ENCODE measurements at places on chromosomes 2 and 18.

DNA sequence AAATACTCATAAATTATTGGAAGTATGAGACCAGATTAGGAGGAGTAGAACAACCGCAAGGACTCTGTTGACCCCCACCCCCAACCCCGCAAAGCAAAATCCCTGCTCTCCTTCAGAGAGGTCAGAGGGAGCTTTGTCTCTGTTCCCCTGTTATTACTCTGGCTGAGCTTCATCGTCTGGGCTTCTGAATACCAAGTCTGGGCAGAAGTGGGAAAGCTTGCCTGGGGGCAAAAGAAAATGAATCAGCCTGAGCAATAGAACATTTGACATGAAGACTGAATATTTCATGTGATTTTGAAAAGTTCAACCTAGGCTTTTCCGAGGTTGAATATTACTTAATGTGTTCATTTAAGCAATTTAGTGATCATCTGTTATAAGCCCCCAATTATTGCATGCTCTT lies 114.6 kb upstream of the ARHGAP28 start:
- DNase-seq: no peak

- no peak for DNase-seq
Observed at GRCh38 chr2:54589340-54590215, 133.5 kb downstream of the SPTBN1 start.

DNA sequence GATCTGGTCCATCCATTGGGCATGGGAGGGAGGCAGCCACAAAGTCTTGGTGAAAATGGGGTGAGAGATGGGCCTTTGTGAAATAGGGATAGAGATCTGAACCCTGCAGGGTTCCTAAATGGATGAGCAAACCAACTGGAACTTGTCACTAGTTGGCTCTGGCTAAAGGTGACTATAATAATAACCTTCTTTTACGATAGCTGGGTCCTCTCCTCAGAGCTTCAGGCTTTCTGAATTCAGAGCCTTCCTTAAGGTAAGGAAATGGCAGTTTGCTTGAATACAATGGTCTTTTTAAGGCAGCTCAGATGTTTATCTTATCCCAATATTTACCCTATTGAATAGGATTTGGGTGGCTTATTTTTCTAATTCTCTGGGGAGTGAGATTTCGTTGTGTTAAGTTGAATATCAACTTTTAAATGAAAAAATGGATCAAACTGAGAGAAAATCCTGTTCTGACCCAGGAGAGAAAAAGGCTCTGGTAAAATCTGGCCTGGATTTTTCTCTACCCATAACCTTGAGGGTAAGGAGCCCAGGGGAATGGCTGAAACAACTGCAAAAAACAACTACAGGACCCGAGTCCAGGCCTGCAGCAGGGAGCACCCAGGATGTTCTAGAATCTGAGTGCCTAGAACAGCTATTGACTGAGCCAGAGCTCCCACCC lies 61.1 kb upstream of the CXCR4 start:
- no peak for DNase-seq

DNA sequence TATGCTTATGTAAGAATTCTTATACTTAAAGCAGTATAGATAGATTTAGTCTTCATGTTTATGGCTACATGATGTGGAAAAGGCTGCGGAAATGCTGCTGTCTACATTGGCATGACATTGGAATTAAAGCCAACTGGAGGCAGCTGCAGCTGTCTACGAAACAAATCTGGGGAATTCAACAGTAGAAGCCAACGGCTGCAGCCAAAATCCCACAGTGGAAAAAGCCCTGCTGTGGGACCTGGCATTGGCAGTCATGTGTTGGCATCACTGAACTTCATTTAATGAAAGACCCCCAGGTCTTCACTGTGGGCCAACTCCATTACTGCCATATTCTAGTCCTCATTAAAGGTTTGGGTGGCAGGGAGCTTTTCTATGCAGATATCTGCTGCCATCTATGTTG lies 223.6 kb downstream of the SLC8A1 start:
- no peak for DNase-seq

DNA sequence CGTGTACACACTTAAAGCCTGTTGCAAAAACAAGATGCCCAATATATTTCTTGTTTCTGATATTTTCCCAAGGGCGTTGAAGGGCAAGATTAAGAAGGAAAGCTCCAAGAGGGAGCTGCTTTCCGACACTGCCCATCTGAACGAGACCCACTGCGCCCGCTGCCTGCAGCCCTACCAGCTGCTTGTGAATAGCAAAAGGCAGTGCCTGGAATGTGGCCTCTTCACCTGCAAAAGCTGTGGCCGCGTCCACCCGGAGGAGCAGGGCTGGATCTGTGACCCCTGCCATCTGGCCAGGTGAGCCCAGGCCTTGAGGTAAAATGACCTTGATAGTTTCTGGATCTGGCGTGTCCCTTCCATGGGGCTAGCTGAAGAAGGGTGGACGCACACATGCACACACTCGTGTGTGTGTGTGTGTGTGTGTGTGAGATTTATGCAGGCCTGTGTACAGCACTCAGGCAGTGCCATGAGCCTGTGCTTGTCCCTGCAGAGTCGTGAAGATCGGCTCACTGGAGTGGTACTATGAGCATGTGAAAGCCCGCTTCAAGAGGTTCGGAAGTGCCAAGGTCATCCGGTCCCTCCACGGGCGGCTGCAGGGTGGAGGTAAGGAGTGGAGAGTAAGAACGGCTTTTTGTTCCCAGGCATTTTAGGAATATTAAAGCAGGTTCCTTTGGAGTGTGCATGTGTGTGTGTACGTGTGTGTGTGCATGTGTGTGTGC lies 23.6 kb downstream of the MLPH start:
- no peak for DNase-seq

DNA sequence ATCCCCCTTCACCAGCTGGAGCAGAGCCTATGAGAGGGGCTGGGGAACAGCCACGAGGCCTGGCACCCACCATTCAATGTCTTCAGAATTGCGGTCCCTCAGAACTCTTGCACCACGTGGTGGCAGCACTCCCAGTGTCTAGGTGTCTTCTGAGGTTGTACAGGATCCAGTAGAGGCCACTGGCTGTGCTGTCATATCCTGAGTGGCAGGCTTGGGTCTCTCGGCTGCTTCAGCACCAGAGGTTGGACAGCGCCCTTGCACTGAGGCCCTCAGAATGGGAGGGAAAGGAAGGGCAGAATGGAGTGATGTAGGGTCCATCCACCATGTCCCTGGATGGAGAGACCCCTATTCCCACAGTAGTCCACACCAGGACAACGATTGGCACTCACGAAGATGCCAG lies 112.0 kb upstream of the TEKT4 start:
- no peak for DNase-seq

- DNase-seq: peak; percentile 68
Observed at GRCh38 chr2:230762317-230762896, 49.8 kb downstream of the CAB39 start.

DNA sequence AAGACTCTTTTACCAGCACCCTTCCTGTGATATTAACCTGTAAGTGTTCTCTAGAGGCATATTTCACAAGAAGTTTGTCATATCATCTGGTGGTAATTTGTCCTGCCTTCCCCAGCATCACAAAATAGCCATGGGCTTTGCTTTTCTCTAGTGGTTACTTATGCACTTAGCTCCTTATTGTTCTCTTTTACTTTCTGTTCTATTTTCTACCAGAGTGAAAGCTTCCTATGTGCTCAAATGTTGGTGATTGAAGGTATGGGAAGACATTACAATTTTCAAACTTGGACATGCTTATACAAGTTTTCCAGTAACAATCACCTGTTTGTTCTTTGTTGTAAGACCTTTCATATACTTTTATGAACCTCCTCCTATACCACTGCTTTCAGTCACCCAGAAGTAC lies 87.0 kb upstream of the KCNH7 start:
- no peak for DNase-seq

DNA sequence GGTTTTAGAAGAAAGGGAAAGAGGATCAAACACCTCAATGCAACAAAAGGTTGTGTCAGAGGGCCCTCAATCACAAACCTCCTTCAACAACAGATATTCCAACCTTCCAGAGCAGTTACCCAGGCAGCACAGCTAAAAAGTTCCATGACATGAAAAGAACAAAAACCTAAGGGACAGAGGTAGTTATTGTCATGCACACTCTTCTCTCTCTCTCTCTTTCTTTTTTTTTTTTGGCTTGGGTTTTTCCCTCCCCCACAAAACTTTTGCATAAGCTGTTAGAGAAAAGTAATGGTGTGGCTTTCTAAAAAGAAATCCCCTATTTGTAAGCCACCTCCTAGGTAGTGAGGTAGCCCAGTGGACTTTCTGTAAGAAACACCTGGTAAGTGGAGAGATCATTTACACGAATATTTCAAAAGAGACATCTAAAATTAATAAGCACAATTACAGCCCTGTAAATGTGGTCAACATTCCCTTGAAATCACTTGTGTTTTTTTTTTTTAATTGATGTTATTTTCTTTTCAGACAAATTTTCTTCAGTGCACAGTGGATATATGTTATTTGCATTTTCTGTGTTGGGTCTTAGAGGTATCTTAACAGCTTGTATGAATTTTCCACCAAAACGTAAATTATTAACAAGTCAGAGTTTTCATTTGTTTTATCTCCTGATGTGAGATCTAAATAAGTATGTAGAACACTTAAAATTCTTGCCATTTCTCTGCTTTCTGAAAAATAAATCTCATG lies 48.4 kb downstream of the ZEB2 start:
- DNase-seq: no peak

DNA sequence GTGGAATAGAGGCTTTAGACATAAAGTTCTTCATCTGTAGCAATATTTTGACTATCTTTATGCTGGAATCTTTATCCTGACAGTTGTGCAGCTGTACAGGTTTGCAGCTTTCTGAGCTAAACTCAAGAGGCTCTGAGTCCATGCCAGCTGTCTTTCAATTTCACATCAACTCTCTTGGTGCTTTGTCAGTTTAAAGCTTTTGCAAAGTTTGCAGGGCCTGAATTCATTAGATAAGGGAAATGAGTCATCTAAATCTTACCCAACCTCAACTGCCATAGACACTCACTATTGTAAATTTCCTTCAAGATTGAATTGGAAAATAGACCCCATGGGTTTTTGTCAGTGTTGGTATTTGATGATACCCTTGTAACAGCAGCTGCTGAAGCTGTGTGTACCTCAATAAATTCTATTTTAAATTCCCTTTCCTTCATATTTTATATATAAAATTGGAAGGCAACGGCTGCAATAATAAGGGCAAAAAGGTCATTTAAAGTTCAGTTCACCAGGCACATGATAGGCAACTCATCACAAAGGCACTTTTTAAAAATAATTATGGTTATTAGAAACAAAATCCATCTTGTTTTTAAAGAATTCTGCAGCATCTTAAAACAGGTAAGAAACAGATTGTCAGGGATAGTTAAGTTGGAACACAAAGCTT lies 169.9 kb upstream of the SLC39A10 start:
- no peak for DNase-seq

DNA sequence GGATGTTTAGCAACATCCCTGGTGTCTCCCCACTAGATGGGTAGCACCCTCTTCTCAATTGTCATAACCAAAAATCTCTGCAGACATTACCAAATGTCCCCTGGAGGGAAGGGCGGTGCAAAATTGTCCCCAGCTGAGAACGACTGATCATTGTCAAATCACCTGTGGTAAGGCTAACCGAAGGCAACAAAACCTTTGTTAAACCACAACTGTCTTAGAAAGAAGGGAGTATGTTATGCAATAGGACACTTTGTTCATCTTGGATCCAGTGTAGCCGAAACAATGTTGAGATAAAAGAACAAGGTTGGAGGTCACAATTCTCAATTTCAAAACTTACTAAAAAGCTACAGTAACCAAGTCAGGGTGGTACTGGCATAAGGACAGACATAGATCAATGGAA lies 50.3 kb upstream of the ST3GAL5 start:
- no peak for DNase-seq

GRCh38 chr18:34720220-34720619 lies 10.1 kb downstream of the DTNA start:
- no peak for DNase-seq

GRCh38 chr2:42036413-42036812 lies 11.4 kb upstream of the PKDCC start:
- peak; percentile 3 for DNase-seq

- no peak for DNase-seq
Observed at GRCh38 chr2:212426637-212427412, 111.8 kb downstream of the ERBB4 start.

- DNase-seq: no peak
Observed at GRCh38 chr2:221134718-221135117, 437.4 kb downstream of the EPHA4 start.

DNA sequence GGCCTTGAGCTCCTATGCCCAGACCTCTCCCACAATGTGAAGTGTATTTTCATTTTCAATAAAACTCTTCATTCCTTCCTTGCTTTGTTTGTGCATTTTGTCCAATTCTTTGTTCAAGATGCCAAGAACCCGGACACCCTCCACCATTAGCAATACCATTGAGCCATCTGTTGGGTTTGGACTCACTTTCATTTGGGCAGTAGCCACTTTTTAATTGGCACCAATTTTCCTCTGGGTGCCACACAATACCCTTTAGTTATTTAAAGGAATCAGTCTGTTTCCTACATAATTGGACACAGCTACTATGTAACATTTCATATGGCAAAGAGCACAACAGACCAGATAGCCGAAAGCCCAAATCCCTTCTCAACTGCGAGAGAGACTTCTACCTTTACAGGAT lies 22.5 kb upstream of the SLC35G4 start:
- DNase-seq: no peak

GRCh38 chr2:240512109-240512485 lies 45.7 kb downstream of the ANKMY1 start:
- no peak for DNase-seq

GRCh38 chr18:13317801-13318200 lies 99.2 kb downstream of the LDLRAD4 start:
- no peak for DNase-seq

GRCh38 chr2:215966274-215966673 lies 47.1 kb downstream of the MREG start:
- DNase-seq: no peak

GRCh38 chr2:238596571-238597551 lies 170.1 kb downstream of the ASB1 start:
- DNase-seq: peak; percentile 26
